ENCODE measurements at places on chromosomes 7 and 10.

DNA sequence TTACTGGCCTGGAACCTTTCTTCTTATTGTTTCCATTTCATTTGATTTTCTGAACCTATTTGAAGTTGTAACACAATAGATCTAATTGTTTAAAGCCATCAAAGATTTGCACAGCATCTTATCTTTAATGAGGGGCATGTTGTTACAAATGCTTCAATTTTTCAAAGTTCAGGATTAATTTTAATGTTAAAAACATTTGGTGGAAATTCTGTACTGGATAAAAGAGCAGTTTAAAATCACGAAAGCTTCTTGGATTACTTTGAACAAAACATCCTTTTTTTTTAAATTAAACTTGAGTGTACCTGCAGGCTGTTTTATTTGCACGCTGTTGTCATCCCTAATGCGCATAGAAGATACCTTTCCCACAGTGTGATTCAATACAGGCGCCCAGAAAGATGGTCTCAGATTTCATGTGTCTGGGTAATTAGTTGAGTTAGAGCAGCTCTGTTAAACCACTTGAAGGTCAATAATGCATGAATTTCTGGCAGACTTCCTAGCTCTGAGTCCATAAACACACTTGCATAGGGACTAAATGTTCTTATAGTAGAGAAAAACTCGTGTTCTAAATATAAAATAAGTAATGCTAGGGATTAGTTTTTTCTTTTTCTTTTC lies 29.3 kb upstream of the DDX50 start:
- no peak for DNase-seq

DNA sequence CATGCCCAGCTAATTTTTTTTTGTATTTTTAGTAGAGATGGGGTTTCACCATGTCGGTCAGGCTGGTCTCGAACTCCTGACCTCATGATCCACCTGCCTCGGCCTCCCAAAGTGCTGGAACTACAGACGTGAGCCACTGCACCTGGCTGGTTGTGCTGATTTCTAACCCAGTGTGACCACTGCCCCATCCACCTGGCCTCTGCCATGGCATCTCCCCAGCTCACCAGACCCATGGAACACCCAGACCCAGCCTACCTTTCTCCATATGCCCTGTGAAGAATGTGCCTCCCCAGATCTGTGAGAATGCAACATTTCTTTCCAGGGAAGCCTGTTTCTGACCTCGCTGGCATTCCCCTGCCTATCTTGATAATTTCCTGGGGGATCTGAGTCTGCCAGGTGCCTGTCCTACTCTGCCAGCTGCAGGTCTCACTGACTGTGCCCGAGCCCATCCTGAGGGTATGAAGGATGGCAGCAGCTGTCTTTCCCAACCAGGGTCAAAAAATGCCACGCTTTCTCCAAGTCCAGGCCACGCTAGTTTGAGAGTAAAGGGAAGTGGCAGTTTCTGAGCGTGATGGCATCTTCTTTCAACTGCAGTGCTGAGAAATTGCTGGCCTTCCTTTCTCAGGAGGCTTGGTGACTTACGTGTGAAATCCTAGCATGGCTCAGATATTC lies 324.4 kb upstream of the ZNF32 start:
- DNase-seq, result no peak

DNA sequence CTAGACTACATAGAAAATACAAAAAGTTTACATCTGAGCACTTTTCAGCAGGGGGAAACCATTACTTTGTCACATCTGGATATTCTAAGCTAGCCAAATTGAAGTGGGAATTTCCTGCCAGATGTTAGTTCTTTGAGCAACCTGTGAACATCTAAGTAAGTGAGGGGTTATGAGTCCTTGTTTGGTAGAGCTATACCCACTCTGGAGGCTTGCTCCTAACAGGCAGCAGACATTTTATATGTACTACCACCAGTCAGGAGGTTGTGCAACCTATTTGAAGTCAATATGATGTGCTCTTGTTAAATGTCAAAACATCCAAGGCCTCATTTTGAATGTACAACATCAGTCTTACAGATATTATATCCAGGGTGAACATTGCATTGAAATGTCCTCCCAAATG lies 143.3 kb upstream of the KAT6B start:
- DNase-seq, result no peak

- DNase-seq, result no peak
Observed at GRCh38 chr7:151814400-151815009, 62.4 kb downstream of the PRKAG2 start.

DNA sequence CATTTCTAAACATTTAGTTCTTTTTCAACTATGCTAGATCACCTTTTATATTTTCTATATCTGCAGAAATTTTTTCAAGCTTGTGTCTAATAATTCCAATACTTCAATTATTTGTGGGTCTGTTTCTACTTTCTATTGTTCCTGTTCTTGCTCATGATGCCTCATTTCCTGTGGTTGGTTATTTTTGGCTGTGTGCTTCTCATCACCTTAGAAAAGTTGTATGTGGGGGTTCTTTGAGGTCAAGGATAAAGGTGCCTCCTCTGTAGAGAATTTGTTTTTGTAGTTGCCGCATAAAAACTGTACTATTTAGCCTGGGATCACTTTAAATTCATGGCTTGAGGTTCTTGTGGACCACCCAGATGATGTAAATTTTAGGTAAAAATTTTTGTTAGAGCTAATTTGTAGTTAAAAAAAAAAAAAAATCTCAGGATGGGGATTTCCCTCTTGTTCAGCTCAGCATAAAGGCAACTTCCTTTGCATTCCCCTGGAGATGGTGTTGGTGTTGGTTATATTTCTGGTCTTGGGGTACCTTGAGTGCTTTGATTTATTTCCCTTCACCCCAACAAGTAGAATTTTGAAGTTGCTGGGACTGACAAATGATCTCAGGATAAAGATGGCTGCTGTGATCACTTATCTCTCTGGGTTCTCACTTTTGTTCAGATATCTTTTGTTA lies 27.0 kb upstream of the JAZF1 start:
- no peak for DNase-seq

GRCh38 chr10:31816318-31816717 lies 112.3 kb downstream of the ARHGAP12 start:
- no peak for DNase-seq

- DNase-seq, result no peak
Observed at GRCh38 chr10:127909716-127910463, 3.0 kb downstream of the PTPRE start.

- no peak for DNase-seq
Observed at GRCh38 chr7:88396295-88396947, 89.7 kb upstream of the STEAP4 start.

DNA sequence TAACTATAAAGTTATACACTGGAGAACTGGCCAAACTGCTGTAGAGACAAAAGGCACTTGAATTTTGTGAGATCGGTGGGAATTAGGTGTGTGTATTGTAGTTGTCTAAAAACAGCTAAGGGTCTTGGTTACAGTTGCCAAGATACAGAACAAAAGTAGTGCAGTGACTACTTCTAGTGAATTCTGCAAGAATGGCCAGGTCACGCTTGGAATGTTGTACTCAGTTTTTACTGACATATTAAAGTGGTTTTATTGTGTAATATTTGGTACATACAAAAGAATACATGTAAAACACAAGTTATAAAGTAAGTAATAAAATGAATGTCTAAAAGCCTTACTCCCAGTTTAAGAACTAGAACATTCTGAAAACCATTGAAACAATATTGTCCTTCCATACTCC lies 42.4 kb downstream of the PRPF18 start:
- no peak for DNase-seq

DNA sequence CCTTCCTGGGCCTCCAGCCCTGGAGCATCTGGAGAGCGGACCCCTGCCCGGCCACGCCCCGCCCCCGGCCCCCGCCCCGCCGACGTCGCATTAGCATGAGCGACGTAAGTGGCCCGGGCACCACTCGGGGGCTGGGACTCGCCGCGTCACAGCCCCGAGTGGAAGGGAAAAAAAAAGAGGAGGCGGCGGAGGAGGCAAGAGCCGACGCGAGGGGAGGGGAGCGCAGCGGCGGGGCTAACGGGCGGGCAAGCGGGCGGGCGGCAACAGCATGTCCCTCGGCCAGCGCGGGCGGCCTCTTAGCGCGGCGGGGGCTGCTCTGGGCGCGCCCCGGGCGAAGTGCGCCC lies at the start of gene SLC18A3:
TSS of gene SLC18A3 (plus strand) at position 197 of the 344 bp plus-strand sequence. CDS start 431 bp downstream, outside the sequence.
- no peak for DNase-seq

GRCh38 chr10:12214763-12215218 lies 18.8 kb downstream of the CDC123 start:
- peak; percentile 58 for DNase-seq

DNA sequence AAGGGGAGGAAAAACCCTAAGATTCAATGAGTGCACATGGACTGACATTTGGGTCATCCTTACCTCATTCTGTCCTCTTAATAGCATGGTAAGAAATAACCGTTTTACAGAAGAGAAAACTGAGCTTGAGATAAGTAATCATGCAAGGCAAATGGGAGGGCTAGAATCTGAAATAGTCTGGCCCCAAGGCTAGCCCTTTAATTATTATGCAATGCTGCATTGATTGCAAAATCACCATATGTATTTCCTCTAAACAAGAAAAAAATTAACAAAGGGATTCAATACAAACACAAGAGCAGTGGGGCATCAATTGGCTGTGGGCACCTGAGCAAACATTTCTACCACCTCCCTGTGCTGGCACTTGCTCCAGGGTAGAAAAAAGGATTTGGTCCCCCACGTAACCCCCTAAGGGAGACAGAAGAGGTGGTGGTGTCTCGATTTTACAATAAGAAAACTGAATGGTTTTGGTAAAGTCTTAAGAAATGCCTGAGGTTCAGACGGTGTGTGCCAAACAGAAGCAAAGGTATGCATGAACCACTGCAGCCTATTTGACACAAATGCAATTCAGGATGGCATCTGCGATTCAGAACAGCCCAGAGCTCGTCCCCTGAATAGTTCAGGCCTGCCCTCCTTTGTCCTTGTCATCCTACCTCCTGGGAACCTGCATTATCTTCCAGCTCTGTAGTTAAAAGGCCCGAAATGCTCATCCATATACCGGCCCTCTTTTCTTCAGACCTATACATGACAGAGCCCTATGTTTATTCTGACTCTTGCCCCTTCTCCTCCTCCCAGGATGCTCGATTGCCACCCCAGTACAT lies 23.6 kb downstream of the PIP4K2A start:
- no peak for DNase-seq

GRCh38 chr10:33731322-33731721 lies 396.9 kb upstream of the NRP1 start:
- DNase-seq, result no peak

GRCh38 chr10:122474131-122474818 lies 12.9 kb downstream of the HTRA1 start:
- DNase-seq, result no peak

DNA sequence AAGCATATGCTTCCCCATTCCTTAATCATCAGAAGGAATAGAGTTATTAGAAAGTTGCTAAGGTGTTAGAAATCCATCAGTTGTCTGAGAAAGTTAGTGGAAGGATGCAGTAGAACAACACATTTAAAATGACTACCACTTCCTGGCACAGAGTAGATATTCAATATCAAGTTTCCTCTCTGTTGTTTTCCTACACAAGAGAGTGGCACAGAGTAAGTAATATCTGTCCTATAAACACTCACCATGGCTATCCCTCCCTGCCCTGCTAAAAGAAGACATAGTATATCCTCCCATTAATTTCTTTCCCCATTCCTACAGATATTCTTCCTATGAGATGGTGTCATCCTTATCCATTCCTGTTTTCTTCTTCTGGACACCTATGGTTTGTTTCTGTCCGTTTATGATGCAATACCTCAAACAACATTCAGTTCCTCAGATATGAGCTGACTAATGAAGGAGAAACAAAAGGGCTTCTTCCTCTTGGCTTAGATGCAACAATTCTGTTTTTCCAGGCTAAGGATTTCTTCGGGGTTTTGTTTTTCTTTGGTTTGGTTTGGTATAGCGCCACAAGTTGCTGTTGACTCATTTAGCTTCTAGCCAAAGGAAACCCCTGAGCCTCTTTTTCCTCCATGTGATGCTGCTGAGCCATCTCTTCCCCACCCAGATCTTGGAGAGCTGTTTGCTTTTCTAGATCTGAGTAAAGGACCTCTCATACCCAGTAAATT lies 32.9 kb upstream of the BPGM start:
- no peak for DNase-seq

DNA sequence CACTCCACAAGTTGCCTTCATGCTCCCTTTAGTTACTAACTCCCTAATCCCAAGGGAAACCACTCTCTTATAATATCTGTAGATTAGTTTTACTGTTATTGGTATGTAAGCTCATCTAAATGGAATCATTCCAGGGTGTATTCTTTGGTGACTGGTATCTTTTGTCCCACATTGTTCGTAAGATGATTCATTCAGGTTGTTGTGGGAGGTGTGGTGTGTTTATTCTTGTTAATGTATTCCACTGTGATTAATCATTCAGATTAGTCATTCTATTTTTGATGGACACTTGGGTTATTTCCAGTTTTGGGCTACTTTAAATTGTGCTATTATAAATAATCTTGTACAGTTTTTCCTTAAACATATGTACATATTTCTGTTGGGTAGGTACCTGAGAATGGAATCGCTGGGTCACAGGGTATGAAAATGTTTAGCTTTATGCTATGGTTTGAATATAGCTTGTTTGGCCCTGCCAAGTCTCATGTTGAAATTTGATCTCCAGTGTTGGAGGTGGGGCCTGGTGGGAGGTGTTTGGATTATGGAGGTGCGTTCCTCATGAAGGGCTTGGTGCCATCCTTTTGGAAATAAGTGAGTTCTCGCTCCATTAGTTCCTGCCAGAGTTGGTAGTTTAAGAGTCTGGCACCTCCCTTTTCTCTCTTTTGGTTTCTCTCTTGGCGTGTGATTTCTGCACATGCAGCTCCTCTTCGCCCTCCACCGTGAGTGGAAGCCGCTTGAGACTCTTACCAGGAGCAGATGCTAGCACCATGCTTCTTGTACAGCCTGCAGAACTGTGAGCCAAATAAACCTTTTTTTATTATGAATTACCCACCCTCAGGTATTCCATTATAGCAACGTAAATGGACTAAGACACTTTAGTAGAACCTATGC lies 13.8 kb downstream of the BTRC start:
- no peak for DNase-seq

DNA sequence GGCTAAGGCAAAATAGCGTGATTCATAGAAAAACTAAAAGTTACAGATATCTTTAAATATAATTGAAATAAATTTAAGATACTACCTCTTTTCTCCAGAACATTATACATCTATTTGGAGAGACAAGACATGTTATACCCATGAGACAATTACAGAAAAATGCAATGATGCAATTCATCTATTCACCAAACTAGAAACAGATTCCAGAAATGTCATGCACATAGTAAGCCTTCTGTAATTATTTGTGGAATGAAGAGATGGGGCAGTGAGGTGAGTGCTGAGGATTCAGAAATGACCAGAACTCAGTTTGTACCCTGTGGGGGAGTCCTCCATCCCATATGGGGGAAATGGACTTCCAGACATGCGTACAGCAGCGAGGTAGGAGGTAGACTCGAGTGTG lies 99.4 kb downstream of the MKX start:
- no peak for DNase-seq

DNA sequence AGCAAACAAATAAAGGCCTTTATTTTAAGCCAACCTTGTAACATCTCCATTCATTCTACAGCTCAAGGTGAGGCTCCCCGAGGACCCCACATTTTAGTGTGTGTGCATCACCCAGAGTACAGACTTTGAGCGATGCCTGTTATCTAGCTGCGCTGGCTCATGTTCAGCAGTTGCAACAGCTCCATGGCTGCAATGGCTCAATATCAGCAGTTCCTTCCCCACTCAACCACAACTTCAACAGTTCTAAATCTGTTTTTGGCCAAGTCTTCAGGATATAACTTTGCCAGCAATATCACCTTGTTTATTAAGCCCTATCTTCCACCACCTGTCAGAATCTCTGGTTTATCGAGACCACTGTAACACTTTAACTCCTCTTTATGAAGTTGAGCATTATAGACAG lies 95.8 kb downstream of the WNT2 start:
- DNase-seq, result no peak

Data from CD4-positive, CD25-positive, alpha-beta regulatory T cell (primary cell).